Cortex of kidney (tissue), 1 donor: ENCODE measurements at places on chromosomes 2 and 18.

DNA sequence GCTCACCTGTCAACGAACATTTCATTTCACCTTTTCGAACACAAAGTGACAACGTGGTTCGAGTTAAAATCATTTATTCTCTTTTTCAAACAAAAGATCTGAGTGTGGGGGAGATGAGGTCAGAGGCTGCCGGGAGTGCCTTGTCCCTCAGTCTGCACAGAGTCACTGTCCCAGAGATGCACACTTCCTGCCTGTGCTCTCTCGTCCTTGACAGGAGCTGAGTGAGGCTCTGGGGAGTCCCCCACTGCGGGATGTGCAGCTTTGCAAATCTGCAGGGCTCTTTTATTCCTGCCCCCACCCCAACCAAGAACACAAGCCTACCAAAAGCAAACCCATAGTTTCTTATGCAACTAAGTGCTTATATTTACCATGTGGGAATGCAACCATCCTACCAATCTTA is 497.8 kb downstream of the EIPR1 start:
- no peak for DNase-seq

DNA sequence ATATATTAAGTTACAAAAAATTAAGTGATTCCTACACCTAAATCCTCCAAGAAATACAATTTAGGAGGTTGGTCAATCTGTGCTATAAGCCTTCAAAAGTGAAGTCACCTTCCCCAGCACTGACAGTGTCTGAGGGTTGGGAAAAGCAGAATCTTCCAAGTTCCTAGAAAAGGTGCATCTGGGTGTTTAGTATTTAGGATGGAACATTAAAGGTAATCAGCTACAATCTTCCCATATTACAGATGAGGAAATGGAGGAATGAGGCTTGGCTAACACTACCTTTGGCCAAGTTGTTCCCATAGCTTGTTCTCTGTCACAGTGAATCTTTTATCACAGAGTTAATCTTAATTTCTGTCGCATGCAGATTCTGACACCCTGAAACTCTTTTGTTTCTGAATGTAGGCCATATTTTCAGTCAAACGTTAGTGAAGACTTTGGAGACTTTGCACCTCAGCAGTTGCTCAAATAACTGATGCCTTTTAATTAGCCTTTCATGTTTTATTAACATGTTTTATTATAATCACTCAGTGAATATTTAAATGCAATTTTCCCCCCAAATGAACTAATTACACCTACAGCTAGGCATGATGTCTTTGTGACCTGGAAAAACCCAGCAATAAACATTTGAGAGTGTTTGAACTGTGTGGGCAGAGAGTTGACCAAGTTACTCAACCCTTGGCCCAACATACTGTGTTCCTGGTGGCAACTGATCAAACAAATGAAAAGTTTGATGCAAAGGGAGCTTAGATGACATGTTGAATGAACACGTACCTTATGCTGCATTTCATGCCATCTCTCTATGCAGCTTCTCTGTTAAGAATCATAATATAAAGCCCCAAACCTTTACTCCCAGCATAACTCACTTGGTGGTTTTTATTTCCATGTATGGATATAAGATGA is 17.6 kb downstream of the FN1 start:
- DNase-seq, result no peak

DNA sequence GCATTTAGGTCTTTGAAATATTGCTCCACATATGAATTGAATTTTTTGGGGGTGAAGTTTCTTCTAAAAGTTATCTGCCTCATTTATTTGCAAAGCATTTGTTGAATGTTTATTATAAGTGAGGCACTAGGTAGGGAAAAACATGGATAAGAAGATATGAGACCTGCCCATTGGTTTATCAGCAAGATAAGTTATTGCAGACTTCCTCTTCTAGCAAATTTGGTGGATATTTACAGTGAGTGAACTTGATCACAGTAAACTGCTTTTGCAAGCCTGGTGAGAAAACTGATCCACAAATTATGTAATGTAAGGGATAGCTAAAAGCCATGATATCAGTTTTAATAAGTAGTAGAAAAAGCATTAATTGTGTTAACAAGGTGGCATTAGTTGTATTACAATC is 364.8 kb downstream of the SOCS6 start:
- no peak for DNase-seq

DNA sequence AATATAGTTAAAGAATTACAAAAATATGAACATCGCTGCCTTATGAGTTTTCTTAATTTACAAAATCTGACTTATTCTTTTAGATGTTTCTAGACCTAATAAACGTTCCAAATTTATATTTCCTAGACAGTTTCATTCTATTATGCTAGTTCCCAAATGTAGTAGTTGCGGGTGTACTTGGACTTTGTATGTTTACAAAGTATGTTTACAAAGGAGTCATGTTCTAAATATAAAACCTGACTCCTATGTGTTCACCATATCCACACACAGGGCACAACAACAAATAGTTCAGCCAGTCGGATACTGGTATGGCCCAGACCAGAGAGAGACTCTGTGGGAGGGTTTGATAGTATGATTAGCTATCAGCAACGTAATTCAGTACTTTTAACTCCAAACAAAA is 230.7 kb downstream of the KCNH7 start:
- DNase-seq, result no peak

DNA sequence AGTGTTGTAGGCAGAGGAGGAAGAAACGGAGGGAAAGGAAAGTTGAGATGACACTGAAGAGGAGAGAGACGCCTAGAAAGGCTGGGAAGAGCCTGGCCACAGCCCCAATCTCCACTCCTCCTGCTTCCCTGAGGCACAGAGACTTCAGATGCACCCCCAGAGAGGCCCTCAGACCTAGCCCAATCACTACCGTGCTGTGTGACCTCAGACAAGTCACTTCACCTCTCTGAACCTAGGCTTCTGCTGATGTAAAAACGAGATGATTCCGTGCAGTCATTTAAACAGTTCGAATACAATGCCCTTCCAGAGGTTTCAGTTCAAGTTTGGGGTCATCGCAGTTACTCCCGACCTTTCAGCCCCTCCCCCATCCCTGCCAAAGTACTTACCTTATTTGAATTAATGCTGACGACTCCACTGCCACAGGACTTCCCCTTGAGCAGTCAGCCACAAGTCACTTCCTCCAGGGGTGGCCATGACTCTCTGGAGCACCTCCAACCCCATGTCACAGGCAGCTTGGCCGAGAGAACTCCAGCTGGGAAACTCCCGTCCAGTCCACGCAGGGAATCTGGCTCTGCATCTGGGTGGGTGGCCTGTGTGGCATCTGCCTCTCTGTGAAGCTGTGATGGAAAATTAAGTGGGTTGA is 105.2 kb upstream of the ID2 start:
- DNase-seq, result no peak

DNA sequence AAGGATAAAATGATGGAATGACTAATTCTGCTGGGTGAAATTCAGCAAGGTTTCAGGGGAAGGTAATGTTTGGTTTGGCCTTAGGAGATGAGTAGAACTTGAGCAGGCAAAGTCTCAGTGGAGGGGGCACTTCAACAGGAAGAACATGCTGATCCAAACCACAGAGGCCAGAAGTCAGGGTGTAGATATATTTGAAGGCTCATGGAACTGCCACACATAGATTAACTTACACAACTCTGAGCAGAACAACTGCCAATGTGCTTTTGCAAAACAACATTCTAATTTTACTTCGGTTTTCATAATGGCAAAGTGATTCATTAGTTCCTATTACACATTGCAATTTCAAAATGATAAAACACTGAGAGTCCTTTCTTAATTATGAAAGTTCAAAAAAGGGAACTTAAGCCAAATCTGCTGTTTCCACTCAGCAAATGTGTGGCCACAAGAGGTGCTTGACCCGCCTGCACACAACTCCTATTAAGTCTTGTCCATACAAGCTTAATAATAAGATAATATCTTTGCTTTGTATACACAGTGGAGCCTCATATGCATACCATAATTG is 284.8 kb downstream of the MREG start:
- no peak for DNase-seq

DNA sequence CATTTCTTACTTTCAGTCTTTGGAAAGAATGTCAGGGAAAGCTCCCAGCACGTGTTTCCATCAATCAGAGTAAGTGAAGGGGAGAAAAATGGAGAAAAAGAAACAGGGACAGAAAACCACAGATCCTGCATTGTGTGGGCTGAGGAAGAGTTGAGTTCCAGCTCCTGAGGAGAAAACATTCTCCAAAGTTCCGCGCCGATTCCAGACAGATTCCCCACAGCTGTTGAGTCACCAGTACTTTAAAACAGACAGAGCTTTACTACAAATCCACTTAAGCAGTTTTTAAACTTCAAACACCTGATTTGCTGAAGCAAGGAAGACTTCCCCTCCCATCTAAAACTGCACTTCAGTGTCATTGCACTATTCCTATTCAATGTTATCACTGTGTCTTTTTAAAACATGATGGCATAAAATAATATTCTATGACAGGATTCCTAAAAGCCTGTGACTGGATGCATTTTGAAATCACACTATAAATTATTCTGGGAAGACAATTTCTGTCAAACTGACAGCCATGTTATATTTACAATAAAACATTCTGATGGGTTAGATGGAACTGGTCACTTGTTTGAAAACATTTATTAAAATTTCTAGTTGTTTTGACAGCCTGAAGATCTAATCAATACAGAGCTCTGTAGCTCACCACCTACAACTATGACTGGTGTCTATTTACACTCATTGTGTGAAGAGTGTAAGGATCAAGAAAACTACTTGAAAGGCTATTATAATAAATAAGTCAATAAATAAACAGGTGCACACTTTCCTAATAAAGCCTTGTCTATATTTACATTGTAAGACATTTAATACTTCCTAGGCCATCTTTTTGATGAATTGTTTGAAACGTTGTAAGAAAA is 40.9 kb downstream of the TCF4 start:
- no peak for DNase-seq

- DNase-seq, result no peak
These were observed 3.7 kb downstream of the SMC6 start for GRCh38 chr2:17749753-17750438.

- DNase-seq, result no peak
These were observed 14.6 kb downstream of the SLC4A3 start for GRCh38 chr2:219642069-219642454.

- DNase-seq, result no peak
These were observed 1652.3 kb upstream of the SLC39A10 start for GRCh38 chr2:194004590-194005206.

DNA sequence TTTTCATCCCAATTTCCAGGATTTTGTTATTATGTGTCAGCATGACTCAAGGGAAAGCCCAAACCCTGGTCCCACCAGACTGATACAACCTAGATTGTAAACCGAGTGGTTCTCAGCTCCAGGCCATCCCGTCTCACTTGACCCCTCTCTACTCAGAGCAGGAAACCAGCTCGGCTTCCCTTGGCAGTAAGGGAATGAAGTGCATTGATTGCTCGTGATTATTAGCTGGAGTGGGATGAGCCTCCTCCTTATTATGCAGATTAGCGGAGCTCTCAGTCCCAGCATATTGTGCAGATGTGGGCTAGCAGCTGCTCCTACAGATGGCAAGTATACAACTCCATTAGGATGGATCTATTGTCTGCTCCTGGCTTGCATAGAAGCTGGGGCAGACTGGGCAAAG is 167.6 kb downstream of the LNPK start:
- DNase-seq, result no peak

- DNase-seq, result no peak
These were observed 21.6 kb upstream of the OTOS start for GRCh38 chr2:240162032-240162431.

DNA sequence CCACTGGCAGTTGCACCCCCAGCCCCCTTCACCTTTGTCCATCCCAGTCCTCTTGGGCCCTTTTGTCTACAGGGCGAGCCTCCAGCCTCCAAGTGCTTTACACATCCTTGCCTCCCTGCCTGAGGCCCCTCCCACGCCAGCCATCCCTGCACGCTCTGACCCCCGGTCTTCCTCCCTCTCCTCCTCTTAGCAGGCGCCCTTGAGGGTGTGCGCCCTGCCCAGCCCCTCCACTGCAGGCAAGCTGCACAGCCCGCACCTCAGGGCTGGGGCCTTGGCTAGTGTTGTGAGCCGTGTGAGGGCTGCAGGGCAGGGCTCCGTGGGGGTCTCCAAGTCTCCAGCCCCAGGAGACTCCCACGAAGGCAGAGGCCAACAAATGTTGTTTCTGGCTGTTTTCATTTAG is 6.9 kb downstream of the BOK start:
- DNase-seq, result no peak
